GM23248 (cell line): ENCODE measurements at places on chromosomes 4 and X.

DNA sequence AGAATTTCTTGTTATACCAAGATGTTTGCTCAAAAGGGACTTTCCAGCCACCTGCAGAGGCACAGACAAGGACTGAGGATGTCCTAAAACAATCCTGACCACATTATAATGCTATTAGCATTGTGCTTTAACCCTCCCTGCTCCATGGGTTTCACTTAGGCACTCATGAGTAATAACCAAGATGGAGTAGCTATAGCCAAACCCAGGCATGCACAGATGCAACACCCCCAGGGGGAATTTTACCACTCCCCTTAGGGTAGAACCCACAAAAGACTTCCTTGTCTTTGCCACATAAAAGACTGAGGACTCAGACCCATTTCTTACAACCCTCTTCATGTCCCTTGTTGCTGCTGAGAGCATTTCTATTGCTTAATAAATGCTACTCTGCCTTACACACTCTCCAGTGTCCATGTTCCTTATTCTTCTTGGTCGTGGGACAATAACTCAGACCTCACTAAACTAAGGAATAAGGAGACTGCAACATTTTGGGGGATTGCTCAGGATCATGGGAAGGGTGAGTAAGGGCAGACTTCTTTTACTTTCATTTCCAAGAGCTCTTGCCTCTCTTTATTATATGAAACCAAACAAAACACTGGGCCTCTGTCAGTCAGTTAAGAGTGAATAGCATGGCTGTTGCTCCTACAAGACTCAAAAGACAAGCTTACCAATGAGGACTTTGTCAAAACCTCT is 103.5 kb downstream of the TECRL start:
- H3K36me3 ChIP-seq, result no peaks in the 10 kb centered on the region
- no peaks in the 10 kb centered on the region for H3K27me3 ChIP-seq
- H3K27ac ChIP-seq, result no peak overlapping the region
- no peaks in the 10 kb centered on the region for H3K4me1 ChIP-seq
- DNase-seq, result no peak

DNA sequence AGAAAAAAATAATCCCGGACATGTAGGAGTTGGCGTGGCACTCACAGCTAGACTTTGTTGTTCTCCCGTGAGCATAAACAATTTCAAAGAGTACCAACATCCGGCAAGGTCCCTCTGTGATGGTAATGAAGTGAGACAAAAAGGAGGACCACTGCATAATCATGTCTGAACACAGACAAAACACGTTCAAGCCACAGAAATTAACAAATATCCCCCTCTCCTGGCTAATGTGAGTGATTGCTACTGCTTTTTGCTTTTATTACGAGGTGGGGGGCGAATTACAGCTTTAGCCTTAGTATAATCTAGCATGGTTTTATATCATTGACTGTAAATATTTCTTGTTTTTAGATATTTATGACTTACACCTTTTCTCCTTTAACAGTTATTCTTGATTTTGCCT is 118.5 kb downstream of the PLS3 start:
- H3K36me3 ChIP-seq, result no peaks in the 10 kb centered on the region
- no peak overlapping the region for H3K4me3 ChIP-seq
- no peaks in the 10 kb centered on the region for H3K27me3 ChIP-seq
- peak; percentile 44 for DNase-seq
- H3K27ac ChIP-seq, result no peak overlapping the region

DNA sequence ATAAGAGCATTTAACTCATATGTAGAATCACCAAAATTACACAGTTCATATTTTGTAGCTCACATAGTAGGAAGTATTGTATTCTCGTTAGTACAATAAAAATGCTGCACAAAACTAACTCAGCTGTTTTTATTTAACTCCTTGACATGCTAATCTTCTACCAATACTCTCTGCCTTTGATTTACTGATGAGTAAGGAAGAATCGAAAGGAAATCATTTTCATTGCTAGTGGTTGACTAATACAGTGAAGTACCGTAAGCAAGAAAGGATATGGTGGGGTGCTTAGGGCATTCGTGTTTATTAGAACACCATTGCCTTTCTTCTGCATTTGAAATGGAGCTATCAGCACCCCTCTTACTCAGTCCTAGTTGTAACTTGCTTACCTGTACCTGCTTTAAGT is 1239.1 kb upstream of the TENM3 start:
- peaks cover 19% of the 10 kb centered on the region for H3K4me1 ChIP-seq
- H3K27ac ChIP-seq, result no peak overlapping the region
- peak; percentile 29 for DNase-seq
- no peak overlapping the region for H3K4me3 ChIP-seq
- H3K27me3 ChIP-seq, result no peaks in the 10 kb centered on the region

GRCh38 chr4:82034878-82035277 is 338.9 kb downstream of the HNRNPD start:
- H3K36me3 ChIP-seq, result no peaks in the 10 kb centered on the region
- no peaks in the 10 kb centered on the region for H3K27me3 ChIP-seq
- no peak for DNase-seq
- H3K4me3 ChIP-seq, result no peak overlapping the region

DNA sequence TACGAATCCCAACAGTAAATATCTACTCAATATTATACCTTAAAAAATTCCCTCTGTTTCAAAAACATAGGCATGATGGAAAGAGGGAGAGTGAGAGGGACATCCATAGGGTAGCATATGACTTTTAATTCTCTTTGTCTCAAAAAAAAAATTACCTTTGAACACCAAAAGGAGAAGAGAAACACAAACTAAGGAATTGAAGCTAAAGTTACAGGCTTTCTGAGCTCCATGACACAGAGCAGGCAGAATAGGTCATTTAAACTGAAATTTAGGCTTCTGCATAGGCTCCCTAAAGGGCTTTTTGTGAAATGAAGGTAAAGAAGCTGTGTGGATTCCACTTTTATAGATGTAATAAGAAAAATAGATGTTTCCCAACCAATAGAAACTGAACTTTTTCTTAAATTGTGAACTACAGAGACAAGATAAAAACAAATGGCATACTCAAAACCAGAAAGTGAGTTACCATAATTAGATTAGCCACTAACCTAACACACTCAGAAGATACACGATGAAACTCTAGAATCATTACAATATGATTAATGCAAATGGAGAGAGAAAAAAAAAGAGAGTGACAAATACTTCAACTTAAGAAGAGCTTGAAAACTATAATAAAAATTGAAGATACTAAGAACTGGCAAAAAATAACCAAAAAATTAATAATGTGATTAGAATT is 584.6 kb downstream of the GABRG1 start:
- H3K27ac ChIP-seq, result no peak overlapping the region
- DNase-seq, result no peak
- H3K36me3 ChIP-seq, result no peaks in the 10 kb centered on the region
- H3K4me1 ChIP-seq, result no peaks in the 10 kb centered on the region
- no peak overlapping the region for H3K4me3 ChIP-seq

DNA sequence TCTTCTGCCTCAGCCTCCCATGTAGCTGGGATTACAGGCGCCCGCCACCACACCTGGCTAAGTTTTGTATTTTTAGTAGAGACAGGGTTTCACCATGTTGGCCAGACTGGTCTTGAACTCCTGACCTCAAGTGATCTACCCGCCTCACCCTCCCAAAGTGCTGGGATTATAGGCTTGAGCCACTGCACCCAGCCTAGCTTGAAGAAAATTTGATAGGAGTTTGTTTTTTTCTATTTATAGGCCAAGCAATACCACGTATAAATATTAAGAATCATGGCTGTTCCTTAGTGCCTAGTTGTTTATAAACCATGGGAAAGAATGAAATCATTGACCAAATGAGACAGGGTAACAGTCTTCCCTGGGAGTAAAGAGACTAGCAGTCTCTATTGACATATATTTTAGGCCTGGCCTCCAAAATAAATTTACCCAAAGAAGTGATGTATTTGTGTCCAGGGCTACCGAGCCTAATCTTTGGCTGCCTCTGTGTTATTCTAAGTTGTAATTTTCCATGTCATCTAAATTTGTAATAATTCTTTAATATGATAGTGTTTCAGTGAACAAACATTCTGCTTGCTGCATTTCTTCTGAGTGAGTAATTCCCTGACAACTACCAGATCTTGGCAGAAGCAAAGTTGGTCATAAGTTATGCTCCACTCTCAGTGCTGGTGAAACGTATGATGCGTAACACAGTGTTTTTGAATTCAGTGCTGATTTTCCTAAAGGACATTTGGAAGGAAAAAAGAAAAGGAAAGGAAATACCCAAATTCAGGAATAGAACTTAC is 10.3 kb downstream of the PKD2 start:
- H3K27ac ChIP-seq, result peak overlapping the region; percentile 98
- peak overlapping the region; percentile 50 for H3K4me3 ChIP-seq
- peaks cover 13% of the 10 kb centered on the region; the same call in 1 of the 2 replicates for H3K36me3 ChIP-seq
- DNase-seq, result peak; percentile 98
- no peaks in the 10 kb centered on the region for H3K27me3 ChIP-seq

GRCh38 chrX:9980927-9981326 is 13.8 kb downstream of the CLDN34 start:
- no peaks in the 10 kb centered on the region for H3K27me3 ChIP-seq
- H3K27ac ChIP-seq, result no peak overlapping the region
- no peaks in the 10 kb centered on the region for H3K4me1 ChIP-seq
- no peak for DNase-seq
- no peak overlapping the region for H3K4me3 ChIP-seq

GRCh38 chr4:122701061-122701460 is 31.4 kb upstream of the BBS12 start:
- no peaks in the 10 kb centered on the region for H3K27me3 ChIP-seq
- no peak overlapping the region for H3K27ac ChIP-seq
- no peaks in the 10 kb centered on the region for H3K36me3 ChIP-seq
- DNase-seq, result peak; percentile 12
- H3K4me3 ChIP-seq, result no peak overlapping the region
- peaks cover 12% of the 10 kb centered on the region for H3K4me1 ChIP-seq

GRCh38 chrX:154443479-154443910 is 446 bp upstream of the FAM50A start:
- peaks cover 5% of the 10 kb centered on the region; the same call in 1 of the 2 replicates for H3K4me1 ChIP-seq
- H3K27me3 ChIP-seq, result no peaks in the 10 kb centered on the region
- H3K36me3 ChIP-seq, result no peaks in the 10 kb centered on the region
- H3K27ac ChIP-seq, result peak overlapping the region; percentile 90

DNA sequence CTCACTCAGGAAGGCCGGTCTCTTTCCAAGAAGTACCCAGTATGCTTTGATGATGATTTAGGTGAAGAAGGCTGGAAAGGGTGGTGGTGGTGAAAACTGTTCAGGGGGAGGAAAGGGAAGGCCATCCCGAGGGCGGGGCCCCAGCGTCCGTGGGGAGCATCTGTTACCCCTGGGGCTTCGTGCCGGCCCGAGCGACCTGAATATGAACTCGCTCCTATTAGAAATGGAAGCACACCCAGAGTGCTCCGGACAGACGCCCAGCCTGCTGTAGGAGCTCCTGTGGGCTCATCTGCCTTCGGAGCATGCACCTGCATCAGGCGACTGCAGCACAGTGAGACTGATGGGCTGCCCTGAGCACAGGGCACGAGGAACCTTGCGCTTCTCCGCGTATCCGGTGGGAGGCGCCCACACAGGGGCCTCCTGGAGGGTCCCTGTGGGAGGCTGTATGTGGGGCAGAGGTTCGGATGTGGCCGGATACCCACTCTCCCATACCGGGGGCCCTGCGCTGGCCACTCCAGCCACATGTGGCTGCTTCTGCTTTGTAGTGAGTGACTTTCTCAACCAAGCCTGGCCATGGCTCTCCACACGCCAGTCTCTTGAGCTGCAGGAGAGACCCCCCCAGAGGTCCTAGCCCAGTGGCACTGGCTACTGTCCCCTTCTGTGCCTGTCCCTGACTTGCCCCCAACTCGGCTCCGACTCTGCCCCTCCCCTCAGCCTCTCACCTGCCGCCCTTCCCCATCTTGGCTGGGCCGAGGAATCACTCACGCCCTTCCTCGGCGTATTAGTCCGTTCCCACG is 36.7 kb downstream of the FGFRL1 start:
- H3K36me3 ChIP-seq, result no peaks in the 10 kb centered on the region
- H3K27ac ChIP-seq, result no peak overlapping the region
- no peak for DNase-seq
- no peak overlapping the region for H3K4me3 ChIP-seq
- H3K27me3 ChIP-seq, result no peaks in the 10 kb centered on the region

DNA sequence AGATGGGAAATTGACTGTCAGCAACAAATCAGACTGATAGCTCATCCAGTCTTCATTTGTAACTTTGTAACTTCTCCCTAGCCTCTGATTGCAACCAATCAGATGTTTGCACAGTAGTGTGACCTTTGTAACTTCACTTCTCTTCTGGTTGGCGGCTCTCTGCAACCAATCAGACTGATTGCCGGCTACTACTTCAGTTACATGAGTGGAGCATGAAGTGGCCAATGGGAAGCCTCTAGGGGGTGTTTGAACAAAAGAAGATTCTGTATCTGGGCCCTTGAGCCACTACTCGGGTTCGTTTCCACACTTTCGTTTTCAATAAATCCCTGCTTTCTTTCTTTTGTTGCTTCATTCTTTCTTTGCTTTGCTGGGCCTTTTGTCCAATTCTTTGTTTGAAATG is 1285.8 kb downstream of the TECRL start:
- H3K27ac ChIP-seq, result no peak overlapping the region
- DNase-seq, result no peak
- no peaks in the 10 kb centered on the region for H3K36me3 ChIP-seq
- no peaks in the 10 kb centered on the region for H3K4me1 ChIP-seq

GRCh38 chr4:785332-786073 is 40.4 kb downstream of the CPLX1 start:
- peaks cover 4% of the 10 kb centered on the region; the same call in 1 of the 2 replicates for H3K4me1 ChIP-seq
- 0 out of 2 replicates have a peak overlapping the region, but pooled peaks have one; percentile 26 for H3K4me3 ChIP-seq
- H3K27me3 ChIP-seq, result peaks cover 22% of the 10 kb centered on the region
- no peak overlapping the region for H3K27ac ChIP-seq
- DNase-seq, result peak; percentile 31

- DNase-seq, result no peak
- no peaks in the 10 kb centered on the region for H3K27me3 ChIP-seq
- H3K4me1 ChIP-seq, result no peaks in the 10 kb centered on the region
- H3K36me3 ChIP-seq, result no peaks in the 10 kb centered on the region
Observed at GRCh38 chrX:151386838-151387459, 10.1 kb upstream of the VMA21 start.

DNA sequence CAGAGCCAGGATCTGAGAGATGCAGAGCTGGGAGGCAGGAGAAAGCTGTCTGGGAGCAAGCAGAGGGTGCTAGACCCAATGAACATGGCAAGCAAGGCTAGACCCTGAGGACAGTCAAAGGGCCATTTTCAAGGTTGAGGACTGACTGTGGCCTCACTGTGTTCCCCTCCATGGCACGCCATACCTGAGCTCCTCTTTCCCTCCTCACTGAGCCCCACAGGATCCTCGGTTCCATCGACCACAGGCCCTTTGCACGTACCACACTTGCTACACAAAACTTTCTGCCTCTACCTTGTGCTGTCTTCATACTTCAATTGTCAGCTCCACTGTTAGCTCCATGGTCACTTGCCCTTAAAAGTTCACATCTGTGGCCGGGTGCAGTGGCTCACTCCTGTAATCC is 45.5 kb upstream of the CD99 start:
- H3K27ac ChIP-seq, result no peak overlapping the region
- H3K4me1 ChIP-seq, result 0 out of 2 replicates have a peak, but pooled peaks cover under 1% of the 10 kb centered on the region

- H3K36me3 ChIP-seq, result no peaks in the 10 kb centered on the region
- no peak overlapping the region for H3K27ac ChIP-seq
- no peak overlapping the region for H3K4me3 ChIP-seq
- no peaks in the 10 kb centered on the region for H3K27me3 ChIP-seq
Observed at GRCh38 chr4:185591679-185592141, 56.4 kb upstream of the PDLIM3 start.
